ENCODE measurements at places on chromosomes 16 and 17.
A peak's percentile ranks its signal among the peaks of the same experiment; 100 is the strongest.

DNA sequence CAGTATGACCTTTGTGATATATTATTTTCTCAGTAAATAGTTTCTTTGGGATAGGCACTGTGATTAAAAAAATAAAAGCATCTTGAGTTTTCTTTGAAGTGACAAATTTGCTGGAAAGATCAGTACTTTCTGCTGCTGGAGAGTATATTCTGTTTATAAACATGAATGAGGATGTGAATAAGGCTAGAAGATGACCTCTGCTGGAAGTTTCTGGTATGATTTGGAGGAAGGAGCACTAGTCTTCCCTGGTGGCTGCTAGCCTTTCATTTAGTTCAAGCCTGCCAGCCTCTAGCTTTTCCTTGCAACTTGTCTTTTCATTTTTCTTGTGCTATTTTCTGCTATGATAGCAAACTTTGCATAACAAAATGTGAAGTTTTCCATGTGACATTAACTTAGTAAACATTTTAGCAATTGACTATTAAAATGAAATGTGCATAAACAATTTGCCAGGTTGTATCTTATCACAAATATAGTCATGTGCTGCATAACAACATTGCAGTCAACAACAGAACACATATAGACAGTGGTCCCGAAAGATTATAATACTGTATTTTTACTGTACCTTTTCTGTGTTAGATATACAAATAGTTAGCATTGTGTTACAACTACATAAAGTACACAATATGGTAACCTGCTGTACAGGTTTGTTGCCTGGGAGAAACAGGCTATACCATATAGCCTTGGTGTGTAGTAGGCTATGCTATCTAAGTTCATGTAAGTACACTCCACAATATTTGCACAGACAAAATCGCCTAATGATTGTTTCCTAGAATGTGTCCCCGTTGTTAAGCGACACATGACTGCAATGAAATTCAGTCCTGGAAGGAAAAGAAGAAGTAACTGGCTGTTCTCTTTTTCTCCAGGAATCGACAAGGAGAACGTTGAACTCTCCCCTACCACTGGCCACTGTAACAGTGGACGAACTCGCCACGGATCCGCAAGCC is 18.1 kb upstream of the RAB11FIP4 start:
- peak; percentile 73 for DNase-seq

DNA sequence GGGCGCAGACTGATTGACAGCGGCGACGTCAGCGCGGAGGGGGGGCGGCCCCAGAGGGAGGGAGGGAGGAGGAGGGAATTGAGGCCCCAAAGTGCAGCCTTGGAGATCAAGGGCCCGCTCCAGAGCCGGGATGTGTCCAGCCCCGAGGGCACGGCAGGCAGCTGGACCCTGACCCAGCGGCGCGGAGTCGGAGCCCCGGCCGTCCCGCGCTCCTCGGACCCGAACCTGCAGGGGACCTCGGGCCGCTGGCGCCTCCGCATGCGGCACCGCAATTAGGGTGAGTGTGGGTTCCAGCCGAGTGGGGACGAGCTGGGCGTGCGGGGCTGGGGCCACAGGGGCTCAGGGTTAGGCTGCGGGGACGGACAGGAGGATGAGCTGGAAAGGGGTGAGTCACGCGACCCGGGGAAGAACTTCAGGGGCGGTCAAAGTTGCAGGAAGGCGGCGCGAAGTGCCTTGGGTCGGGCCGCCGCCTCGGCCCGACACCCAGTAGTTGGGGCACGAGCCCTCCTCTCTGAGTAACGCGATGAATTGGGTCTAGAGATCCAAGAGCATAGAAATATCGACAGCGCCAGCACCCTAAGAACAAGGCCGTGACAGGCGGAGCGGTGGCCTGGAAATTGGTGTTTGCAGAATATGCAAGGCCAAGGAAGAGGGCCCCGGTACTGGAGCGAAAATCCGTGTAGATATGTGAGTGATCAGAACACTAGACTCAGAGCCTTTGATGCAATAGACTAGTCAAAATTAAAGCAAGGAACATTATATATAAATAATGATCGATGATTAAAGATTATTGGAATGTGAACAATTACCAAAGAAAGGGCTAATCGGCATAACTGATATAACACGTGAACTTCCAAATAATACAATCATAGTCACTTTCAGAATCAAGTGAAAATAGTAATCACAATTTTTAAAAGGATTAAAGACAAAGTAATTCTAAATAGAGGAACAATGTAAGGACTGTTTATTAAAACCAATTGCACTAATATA is at the start of gene TBX4:
Gene TBX4 (plus strand): TSS at position 122 of the 990 bp plus-strand sequence. CDS start 4,069 bp downstream, outside the sequence.
- no peak for DNase-seq

DNA sequence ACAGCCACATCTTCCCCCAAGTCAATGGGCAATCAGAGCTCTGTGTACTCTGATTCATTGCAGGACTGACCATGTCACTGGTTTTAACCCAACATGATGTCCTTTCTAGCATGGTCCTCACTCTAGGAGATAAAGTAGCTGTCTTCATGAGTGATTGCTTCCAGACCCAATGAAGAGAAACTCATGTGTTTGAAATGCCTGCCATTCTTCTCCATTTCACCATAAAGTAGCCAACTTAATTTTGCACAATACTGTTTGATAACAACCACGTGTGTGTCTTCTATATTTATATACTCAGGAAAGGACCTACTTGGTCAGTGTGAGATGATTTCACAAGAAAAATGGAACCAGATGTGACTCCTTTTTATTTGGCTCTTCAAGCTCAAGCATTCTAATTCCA is 172.5 kb downstream of the AXIN2 start:
- DNase-seq: no peak

DNA sequence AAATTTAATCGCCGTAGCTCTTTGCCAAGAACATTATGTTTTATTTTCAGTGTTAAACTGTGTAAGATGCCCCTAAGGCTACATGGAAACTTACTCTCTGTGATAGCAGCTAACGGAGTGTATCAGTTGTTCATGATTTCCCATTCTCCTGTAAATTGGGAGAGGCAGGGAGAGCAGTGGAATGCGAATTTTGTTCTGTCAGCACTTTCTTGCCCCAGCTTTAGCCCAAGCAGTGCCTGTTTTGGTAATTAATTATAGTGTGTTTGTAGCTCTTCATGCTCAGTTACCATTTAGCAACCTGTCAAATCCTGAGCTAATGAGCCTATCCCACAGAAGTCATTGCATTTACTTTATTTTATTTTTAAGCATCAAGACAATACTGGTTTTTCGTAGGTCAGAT is 475.1 kb upstream of the RBFOX1 start:
- DNase-seq: no peak

- peak; percentile 44 for DNase-seq
These were observed 246.6 kb upstream of the RPL38 start for GRCh38 chr17:73956595-73957465.

DNA sequence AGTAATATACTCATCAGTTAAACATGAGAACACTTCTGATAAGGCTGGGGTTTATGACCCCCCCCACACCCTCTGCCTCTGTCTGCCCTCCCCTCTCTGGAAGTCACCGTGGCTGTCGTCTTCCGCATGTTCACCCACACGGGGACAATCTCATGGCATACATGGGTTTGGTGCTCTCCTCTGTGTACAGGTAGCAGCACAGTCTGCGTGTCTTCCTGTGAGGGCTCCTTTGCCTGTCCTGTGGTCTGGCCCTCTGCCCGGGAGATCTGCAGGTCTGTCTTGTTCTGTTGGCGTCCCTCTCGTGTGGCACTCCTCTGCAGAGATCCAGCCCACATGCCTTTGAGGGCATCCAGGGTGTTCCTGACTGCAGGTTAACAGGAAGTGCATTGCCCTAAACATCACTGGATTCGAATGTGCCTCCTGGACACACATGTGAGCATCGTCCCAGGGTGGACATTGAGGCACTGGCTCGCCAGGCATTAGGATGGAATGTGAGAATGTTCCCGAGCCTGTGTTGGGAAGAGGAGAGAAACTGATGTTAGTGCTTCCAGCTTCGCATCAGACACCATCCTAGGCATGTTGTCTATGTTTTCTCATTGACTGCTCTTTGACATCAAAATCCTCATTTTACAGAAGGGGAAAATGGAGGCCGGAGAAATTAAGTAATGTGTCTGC is 54.5 kb downstream of the NKD1 start:
- DNase-seq: peak; percentile 53

DNA sequence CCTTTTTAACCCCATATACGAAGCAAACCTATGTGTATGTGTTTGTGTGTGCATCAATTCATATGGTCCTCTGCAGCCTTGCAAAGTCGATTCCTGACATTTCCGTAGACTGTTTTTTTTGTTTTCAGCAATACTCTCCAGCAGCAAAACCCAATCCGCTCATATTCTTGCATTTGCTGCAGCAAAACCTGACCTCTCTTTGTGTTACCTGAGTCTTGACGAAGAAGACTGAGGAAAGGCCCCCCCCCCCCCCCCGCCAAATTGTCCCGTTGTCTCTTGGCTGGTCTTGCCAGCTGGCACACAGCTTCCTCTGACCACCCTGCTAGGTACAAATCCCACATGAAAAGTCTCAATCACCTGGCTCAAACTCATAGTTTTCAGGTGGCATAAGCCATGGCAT is 494.7 kb downstream of the WWOX start:
- no peak for DNase-seq

GRCh38 chr17:40491486-40491885 is 9.9 kb downstream of the TNS4 start:
- no peak for DNase-seq

- no peak for DNase-seq
These were observed 75.9 kb downstream of the LMF1 start for GRCh38 chr16:894841-895240.

DNA sequence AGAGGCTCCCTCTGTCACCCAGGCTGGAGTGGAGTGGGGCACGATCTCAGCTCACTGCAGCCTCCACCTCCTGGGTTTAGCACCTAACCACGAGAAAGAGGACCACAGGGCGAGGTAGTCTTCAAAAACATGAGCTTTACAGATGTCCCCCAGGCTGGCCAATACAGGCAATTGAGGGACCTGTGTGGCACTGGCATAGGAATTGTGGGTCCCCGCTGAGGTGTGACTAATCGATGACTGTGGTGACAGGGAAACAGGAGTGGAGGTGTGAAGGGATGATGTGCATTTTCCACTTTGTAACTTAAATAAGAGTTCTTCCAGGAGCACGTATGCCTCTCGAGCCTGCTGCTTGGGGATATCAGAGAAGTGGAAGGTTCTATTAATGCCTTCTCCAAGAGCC is 12.6 kb upstream of the ARHGAP17 start:
- DNase-seq: no peak

DNA sequence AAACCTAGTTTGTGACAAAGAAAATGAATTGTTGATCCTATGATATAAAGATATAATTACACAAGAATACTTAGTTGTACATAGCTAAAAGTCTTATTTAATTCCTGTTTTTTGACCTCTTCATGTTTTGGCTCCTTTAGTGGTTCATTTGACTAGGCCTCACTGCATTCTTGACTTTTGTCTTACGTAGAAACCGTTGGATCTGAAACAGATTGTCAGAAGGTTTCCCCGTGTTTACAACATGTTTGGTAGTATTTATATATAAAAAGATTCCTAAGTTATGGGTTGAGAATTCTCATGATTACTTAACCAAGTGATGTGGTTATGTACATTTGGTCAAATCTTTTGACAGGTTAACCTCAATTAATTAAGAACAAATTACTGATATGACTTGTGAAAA is 162.8 kb downstream of the BCAS3 start:
- no peak for DNase-seq

- no peak for DNase-seq
These were observed 2.6 kb downstream of the BAIAP3 start for GRCh38 chr16:1335996-1336395.

GRCh38 chr16:11088074-11088730 is 143.8 kb downstream of the CLEC16A start:
- DNase-seq: peak; percentile 33

- no peak for DNase-seq
These were observed 6.2 kb downstream of the CHAD start for GRCh38 chr17:50462446-50462845.

- no peak for DNase-seq
These were observed 464.1 kb upstream of the SALL1 start for GRCh38 chr16:51615141-51615540.

DNA sequence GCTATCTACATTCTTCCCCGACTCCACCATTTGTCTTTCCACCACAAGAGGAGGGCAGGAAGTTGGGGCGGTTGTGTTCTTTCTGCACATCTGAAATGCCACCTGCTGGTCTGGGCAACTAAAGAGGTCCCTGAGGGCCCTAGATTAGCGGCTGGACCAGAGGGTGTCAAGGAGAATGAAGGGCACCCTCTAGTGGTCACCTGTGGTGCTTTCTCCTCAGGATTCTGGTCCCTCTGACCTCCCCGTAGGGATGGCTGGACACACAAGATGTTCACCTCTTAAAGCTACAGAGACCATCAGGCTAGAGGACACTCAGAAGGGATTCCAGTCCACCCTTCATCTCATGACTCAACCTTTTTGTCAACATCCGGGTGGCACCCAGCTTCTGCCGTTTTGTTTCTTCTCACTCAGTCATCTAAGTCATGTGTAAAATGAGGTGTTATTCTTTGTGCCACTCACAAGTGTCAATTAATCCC is 2.9 kb upstream of the SCIMP start:
- peak; percentile 60 for DNase-seq

DNA sequence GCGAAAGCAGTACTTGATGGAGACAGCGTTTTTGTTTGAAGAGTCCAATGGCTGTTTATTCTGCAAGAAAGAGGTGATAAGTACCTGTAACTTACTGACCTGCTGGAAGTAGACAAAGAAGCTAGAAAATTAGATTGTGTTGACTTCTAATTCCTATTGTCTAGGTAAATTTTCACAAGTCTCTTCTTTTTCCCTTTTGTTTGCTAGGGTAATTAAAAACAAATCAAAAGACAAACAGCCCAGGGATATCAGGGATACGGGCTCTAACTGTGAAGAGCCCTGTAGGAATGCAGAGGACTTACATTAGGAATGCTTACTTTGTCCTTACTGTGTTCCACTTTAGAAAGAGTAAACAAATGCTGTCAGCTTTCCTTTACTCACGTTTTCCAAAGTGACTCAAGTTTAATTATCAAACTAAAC is 7.0 kb downstream of the PSME3IP1 start:
- no peak for DNase-seq

DNA sequence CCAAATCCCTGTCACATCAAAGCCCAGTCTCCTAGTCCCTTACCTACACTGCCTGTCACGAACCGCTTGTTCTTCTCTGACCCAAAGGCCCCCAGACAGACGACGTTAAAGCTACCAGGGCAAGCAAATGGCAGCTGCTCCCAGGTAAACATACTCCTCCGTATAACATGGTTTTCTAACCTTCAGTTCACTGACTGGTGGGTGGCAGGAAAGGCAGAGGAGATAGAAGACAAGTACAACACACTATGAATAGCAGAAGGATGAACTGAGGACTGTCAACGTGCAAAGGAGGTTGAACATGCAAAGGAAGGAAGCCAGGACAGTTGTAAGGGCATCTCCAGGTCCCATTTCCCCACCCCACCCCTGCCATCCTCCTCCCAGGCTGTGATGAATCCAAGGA is 449.8 kb downstream of the SHISA9 start:
- no peak for DNase-seq

- no peak for DNase-seq
These were observed 3.9 kb downstream of the TSPOAP1 start for GRCh38 chr17:58324409-58325288.

DNA sequence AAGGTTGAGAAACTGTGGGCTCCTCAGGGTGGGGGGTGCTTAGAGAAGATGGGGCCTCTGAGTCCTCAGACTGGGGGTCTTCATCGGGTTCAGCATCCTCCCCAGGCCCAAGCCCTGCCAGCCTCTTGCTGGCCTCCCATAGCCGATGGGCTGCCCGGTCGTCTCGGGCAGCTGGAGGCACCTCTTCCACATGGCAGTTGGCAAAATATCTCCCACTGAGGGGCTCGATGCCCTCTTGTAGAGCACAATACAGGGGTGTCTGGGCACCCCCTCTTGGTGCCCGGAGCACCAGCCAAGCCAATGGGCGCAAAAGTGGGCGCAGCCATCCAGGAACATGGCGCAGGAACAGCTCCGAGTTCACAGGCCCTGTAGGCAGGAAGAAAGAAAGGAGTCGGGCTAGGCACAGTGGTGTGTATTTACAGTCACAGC is 1.0 kb upstream of the FLOT2 start:
- DNase-seq: no peak

All from CD4-positive, alpha-beta T cell treated with Interleukin-12 subunit alpha and Interleukin-12 subunit beta, for 1 hour (primary cell).